ENCODE measurements at places on chromosomes 16 and 17. TPM values are rescaled to one million over a fixed set of nuclear protein-coding genes. Genes with fewer than 3 reads are reported as not detected.

PPP1R1B gene
- 0.23 TPM for total RNA-seq

HS3ST4 gene
- not detected for total RNA-seq

CTRB1 gene
- total RNA-seq: not detected

KRT36 gene
- total RNA-seq: not detected

ZPBP2 gene
- total RNA-seq: not detected

DNA sequence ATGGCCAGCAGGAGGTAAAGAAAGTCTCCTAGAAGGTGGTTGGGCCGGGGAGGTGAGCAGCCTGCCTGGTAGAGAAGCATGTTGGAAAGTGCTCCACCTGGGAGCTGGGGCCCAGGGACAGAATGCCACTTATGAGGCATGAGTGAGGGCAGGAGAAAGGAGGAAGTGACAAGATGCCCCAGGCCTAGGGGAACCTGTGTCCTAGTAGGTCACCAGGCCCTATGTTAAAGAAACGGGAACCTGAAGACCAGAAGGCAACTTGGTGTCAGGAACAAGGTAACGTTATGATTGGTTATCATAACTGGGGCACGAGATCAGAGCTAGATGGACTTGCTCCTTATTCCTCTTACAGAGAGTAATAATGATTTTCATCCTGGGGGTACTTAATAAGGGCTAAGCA, 34.3 kb downstream of the PITPNC1 start:
- DNase-seq: no peak

DNA sequence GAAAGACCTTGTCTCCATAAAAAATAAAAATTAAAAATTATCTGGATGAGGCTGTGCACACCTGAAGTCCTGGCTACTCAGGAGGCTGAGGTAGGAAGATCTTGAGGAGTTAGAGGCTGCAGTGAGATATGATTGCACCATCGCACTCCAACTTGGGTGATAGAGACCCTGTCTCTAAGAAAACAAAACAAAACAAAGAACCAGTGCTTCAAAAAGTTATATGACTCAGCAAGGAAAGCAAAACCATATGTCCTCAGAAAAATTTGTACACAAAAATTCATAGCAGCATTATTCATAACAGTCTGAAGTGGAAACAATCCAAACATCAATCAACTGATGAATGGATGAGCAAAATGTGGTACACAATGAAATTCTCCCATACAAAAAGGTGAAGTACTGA, 48.9 kb downstream of the SLFN5 start:
- no peak for DNase-seq

GRCh38 chr17:81419886-81420768, 24.9 kb downstream of the BAHCC1 start:
- DNase-seq: no peak

Measured in psoas muscle (tissue), 8 donors.